Activated CD4-positive, alpha-beta T cell treated with anti-CD3 and anti-CD28 coated beads, Interleukin-2, amount 50 U/mL, for 16 hours (primary cell): ENCODE measurements at places on chromosomes 13 and 19.

DNA sequence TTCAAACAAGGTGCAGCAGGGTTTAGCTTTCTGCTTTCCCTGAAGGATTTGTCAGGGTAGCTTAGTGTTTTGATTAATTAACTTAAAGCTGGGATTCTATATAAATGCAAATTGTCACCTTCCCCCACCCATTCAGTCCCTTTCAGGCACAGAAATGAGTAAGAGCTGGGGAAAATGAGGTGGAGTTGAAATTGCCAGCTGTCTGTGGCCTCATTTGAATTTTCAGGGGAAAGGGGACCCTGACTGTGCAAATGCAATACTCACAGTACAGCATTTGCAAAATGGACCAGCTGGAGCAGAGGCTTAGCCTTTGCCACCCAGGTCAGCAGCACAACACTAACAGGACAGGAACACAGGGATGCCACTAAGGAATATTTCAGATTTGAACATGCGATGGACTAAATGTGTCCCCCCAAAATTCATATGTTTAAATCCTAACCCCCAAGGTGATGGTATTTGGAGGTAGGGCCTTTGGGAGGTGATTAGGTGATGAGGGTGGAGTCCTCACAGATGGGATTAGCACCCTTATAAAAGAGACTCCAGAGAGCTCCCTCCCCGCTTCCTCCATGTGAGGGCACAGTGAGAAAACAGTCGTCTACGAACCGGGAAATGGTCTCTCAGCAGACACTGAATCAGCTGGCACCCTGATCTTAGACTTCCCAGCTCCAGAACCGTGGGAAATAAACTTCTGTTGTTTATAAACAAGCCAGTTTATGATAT lies 59.5 kb upstream of the CYSLTR2 start:
- no peak for DNase-seq

DNA sequence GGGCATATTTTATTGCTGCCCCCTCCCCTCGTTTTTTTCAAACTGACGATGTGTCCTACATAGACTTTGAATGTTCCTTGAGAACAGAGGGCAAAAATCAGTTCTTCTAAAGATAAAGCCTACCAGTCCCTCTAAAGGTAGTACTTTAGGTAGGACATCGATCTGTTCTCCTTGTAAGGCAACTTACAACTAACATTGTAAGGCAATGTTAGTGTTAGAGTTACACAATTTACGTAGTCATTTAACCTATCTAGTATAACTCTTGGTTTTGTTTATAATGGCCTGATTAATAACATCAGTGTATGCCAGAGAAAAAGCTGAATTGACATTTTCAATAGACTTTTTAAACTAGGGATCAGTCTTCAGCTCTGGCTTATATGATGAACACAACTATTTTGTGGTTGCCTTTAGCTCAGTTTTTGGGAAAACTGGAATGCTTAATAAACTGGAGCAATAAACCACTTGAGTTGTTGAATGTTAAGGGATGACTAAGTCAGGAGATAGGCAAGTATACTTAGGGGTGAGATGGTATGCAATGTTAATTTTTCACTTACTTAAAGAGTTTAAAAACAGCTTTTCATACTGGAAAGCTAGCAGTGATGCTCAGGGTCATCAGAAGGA lies 2.2 kb downstream of the NDFIP2 start:
- no peak for DNase-seq

- peak; percentile 39 for DNase-seq
Observed at GRCh38 chr13:62512194-62513141, 1096.8 kb upstream of the PCDH20 start.

GRCh38 chr19:3068071-3068470 lies 5.8 kb upstream of the TLE5 start:
- DNase-seq, result no peak

DNA sequence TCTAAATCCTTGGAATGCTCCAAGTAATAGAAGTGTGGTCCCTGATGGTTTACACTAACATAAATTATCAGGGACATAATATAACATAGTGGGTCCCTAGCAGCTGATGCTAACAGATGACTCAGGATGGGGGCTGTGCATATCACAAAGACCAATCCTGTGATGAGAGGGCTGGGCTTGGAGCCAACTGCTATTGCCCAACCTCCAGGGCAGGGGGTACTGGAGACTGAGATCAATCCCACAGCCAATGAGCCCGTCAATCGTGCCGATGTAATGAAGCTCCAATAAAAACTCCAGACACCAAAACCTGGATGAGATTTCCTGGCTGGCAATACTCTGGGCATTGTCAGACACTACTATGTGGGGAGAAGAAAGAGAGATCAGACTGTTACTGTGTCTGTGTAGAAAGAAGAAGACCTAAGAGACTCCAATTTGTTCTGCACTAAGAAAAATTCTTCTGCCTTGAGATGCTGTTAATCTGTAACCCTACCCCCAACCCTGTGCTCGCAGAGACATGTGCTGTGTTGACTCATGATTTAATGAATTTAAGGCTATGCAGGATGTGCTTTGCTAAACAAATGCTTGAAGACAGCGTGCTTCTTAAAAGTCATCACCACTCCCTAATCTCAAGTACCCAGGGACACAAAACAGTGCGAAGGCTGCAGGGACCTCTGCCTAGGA lies 33.4 kb downstream of the ABCC4 start:
- no peak for DNase-seq

GRCh38 chr13:79904581-79904980 lies 423.6 kb downstream of the NDFIP2 start:
- no peak for DNase-seq

DNA sequence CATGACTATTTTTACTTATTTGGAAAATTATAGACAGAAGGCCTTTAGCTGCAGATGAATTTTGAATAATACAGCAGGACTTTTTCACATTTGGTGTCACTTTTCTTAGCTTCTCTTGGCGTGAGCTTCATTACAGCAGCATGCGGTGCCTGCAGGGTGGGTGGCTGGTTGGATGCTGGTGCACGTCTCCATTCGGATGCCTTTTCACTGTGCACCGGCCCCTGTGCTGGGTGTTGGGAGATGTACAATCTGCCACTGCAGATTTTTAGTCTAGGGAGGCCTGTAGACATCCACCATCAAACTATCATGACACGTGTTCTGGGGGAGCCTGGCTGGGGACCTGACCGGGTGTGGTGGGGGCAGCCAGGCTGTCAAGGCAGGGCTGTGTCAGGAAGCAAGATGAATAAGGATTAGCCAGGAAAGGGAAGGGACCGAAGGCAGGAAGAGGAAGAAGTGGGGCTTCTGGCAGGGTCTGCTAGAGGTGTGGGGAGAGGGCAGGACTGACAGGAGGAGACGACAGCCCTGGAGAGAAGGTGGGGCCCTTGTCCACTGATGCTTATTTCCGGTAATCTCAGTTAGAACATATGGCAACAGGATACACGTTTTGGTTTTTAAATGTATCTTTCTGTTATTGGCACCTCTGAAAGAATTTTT lies 88.8 kb downstream of the ARHGEF7 start:
- DNase-seq, result no peak

DNA sequence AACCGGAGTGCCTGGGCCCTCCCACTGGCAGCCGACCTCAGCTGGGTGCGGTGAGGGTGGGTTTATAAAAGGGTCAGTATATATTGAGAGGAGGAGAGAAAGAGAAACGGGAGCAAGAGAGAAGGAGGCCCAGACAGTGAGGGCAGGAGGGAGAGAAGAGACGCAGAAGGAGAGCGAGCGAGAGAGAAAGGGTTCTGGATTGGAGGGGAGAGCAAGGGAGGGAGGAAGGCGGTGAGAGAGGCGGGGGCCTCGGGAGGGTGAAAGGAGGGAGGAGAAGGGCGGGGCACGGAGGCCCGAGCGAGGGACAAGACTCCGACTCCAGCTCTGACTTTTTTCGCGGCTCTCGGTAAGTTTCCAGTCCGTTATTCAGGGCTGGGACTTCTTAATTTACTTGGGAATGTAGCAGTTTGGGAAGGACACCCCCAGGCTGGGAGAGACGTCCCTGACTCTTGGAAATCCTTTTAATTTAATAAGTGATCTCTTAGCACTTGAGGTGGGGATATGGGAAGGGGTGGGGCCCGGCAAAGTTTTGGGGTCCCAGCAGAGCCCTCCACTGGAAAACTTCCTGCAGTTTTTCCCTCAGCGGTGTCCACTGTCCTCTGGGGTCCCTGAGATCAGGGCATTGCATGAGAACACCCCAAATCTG lies at the start of gene EMP3:
TSS of gene EMP3 (plus strand) at position 288 of the 646 bp plus-strand sequence. CDS start 1,293 bp downstream, outside the sequence.
- DNase-seq, result peak; percentile 88

DNA sequence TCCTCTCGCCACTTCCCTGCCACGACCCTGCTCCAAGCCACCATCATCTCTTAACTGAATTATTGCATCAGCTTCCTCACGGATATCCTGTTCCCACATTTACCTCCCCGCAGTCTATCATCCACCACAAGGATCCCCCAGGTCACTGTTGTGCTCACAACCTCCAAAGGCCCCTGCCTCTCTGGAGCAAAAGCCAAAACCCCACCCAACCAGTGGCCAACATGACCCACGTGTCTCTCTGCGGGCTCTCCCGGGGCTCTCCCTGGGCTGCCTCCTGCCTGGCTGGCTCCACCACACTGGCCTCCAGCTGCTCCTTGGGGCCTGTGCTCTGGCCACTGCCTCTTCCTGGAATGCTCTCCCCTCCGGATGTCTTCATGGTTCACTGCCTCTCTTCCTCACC lies 809.3 kb downstream of the UQCRFS1 start:
- DNase-seq, result no peak

DNA sequence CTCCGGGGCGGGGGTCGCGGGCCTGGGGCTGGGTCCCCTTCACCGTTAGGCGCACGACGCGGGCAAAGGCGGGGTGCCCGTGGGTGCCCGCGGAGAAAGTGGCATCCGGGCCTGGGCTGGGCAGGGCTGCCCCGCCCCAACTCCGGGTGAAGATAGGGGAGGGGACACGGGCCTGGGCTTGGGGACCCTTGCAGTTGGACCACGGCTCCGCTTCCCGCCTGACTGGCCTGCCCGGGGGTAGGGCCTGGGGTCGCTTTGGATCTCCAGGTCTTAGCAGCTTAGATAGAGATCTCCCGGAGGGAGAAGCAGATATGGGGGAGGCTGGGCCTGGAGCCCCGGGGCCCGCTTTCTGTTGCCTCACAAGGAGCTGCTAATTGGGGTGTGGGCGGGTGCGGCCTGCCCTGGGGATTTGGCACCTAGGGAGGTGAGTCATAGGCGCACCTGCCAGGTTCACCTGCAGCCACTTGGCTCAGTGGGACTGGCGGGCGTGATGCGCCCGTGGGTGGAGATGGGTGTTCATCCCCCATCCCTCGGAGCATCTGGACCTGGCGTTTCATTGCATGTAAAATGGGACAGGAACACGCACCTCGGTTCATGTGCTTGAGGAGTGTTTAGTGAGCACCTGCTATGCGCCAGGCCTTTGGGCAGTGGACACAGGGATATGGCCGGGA lies 585 bp downstream of the MAP1S start:
- no peak for DNase-seq

GRCh38 chr13:80877944-80878241 lies 537.0 kb upstream of the SPRY2 start:
- DNase-seq, result no peak

- DNase-seq, result no peak
Observed at GRCh38 chr13:77168237-77168636, 141.3 kb upstream of the FBXL3 start.

DNA sequence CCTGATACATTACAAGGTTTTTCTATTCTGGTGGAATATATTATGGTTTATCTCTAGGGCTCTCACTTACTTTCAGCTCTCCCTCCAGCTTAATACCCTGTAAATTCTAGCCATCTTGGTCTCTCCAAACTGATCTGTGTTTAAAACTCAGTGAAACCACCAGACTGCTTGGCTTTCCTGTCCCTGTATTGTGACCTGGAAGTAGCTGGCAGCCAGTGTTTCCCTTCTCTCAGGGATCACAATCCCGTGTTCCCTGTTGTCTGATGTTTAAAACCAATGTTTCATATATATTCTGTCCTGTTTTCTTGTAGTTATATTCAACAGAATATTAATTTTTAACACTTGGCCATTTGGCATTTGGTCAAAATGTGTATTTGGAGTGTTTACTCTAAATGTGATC lies 8.0 kb downstream of the AKAP11 start:
- no peak for DNase-seq

DNA sequence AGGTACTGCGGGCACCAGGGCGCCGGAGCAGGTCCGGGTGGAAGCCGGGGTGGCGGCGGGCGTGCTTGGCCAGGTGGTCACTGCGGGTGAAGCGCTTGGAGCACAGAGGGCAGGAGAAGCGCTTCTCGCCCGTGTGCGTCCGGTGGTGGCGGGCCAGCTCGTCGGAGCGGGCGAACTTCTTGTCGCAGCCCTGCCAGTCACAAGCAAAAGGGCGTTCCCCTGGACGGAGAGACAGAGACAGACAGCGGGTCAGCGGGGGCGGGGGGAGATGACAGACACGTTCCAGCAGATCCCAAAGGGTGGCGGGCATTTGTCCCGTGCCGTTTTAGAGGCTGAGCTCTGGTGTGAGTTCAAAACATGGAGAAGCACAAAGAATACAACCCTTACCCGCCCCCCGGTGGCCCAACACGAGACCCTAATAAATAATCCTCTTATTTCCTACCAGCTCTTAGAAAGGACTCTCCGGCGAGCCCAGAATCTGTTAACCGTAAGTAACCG lies 6.3 kb upstream of the REXO1 start:
- DNase-seq, result no peak

- no peak for DNase-seq
Observed at GRCh38 chr13:79226250-79226649, 179.8 kb downstream of the RBM26 start.

DNA sequence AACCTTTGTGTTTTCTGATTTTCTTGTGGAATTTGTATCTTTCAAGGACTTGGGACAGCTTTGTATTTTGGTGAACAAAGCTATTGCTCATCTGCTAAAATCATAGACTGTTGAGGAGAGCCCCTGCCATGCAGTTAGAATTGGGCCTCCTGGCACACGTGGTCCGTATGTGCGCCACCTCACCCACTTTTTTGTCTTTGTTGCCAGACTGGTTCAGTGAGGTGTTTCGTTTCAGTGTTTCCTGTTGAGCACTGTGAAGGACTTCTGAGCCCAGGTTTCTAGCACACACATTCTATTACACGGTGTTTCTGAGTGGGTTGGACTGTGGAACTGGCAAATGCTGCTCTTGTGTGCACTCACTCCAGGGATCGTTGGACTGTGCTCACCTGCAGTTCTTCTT lies 37.6 kb upstream of the RNF113B start:
- no peak for DNase-seq

- no peak for DNase-seq
Observed at GRCh38 chr19:58129284-58129683, 21.3 kb downstream of the ZNF329 start.

GRCh38 chr13:94173312-94173854 lies 306.1 kb downstream of the DCT start:
- no peak for DNase-seq

DNA sequence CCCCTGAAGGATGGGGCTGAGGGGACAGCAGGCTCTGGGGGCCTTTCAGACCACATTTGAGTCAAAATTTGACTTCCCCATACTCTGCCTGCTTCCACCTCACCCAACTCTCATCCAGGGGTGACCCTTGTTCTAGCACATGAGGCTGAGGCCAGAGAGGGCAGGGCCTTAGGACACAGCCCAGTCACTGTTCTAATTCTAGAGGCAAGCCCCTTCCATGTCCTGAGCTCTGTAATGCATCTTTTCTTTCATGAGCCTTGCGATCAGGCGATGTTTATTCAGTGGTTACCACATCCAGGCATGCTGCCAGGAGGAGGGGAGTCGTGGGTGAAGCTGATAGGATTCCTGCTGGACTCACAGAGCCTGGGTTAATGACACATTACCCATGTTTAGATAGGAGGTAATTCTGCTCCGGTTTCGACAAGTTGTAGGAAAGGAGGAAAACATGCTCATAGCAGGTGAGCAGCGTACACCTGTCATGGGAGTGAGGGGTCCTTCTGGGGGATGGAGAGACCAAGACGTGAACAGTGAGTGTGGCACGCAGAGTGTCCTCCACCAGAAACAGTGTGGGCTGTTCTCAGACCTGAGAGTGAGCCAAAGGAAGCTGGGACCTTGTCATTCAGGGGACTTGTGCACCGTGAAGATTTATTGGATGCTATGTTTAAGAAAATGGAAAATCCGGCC lies 9.3 kb downstream of the RPS9 start:
- DNase-seq, result no peak
